ENCODE measurements at places on chromosomes 11 and 22.

DNA sequence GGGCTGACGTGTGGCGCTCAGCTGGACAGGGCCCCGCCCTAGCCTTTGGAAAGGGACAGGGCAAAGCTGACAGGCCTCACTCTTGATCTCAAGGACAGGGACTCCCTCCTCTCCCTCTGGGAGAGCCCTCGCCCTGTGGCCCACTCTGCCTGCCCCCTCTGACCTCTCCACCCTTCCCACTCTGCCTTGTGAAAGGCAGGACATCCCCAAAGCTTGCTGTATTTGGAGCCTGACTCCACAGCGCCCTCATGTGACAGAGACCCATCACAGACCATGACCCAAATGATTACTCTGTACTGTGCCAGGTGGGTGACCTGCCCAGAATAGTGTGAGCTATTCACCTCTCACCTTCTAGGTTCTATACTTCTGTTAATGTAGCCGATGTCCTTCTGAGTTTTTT, 18.8 kb downstream of the P2RY2 start:
- DNase-seq: no peak

GRCh38 chr22:36884349-36885158, 23.7 kb downstream of the NCF4 start:
- DNase-seq: no peak

DNA sequence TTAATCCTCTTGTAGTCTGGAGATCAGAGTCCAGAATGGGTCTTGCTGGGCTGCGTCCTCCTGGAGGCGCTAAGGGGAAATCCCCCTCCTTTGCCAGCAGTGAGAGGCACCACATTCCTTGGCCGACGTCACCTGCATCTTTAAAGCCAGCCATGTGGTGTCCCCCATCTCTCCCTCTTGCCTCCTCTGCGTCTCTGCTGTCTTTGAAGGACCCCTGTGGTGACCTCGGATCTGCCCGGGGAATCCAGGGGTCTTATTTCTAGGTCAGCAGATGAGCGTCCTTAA, 27.2 kb upstream of the PARVB start:
- DNase-seq: no peak

- no peak for DNase-seq
Measured at GRCh38 chr11:60338053-60338452, 11.0 kb downstream of the MS4A6E start.

GRCh38 chr22:36921309-36922104, 8.1 kb downstream of the CSF2RB start:
- no peak for DNase-seq

DNA sequence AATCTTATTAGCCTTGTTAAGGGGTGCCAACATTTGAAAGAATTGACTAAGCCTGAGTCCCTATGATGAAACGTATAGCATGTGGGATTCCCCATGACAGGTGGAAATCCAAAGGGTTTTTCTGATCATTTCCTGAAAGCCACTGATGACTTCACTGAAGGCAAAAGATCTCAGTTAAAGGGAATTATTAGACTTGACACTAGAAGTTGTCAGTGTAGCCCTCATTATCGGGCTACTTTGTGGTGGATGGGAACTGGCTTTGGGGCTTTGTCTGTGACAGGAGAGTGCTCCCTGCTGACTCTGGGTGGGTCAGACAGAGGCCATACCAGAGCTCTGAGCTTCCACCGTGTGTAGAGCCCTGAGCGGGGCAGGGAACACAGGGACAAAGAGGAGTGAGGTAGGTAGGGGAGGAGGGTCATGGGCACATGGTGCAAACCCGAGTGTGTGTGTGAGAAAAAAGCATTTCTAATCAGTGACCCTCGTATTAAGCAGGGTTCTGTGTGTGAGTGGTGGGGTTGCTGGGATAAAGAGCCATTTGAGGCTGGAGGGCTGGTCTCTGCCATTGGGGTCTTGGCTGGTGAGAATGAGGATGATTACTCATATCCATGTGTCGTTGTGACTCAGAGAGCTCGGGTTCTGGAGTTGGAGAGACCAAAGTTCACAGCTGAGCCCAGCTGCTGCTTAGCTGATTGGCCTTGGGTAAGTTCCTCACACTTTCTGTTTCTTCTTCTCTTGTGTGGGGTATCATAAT, 101.1 kb downstream of the GRIK4 start:
- DNase-seq: no peak

- DNase-seq: no peak
Measured at GRCh38 chr11:36130401-36130800, 158.8 kb downstream of the COMMD9 start.

DNA sequence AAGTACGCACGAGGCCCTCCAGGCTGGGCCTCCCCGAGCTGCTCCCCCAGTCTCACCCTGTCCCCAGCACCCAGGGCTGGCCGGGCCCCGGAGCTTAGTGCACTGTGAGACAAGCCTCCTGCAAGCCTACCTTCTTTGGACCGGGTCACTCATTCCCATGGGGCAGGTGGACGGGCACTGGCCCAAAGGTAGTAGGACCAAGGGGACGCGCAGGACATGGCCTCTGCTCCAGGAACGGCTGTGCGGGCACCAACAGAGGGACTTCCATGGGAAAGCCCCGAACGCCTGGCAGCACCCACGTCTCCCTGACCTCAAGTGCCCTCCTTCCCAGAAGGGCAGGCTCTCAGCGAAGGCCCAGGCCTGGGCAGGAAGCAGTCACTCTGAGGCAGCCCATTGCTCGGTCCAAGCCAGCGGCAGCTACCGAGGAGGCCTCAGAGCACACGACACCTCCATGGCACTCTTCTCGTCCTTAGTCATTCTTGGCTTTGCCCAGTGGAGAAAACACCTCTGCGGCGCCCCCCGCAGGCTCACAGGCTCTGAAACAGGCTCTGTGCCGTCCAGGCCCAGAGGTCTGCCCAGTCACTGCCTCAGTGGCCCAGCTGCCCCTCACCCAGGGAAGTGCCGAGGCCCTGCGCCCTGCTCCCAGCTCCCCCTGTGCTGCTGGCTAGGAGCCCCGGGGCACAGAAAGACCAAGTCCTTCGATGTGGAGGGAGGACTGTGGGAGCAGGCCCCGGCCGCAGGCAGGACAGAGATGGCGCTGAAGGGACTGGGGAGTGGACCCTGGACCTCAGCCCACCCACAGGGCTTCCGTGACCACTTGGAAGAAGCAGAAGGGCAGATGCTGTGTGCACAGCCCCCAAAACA, 3.8 kb downstream of the MOB2 start:
- DNase-seq: no peak

- DNase-seq: no peak
Measured at GRCh38 chr11:46914910-46915309, 3.4 kb downstream of the LRP4 start.

DNA sequence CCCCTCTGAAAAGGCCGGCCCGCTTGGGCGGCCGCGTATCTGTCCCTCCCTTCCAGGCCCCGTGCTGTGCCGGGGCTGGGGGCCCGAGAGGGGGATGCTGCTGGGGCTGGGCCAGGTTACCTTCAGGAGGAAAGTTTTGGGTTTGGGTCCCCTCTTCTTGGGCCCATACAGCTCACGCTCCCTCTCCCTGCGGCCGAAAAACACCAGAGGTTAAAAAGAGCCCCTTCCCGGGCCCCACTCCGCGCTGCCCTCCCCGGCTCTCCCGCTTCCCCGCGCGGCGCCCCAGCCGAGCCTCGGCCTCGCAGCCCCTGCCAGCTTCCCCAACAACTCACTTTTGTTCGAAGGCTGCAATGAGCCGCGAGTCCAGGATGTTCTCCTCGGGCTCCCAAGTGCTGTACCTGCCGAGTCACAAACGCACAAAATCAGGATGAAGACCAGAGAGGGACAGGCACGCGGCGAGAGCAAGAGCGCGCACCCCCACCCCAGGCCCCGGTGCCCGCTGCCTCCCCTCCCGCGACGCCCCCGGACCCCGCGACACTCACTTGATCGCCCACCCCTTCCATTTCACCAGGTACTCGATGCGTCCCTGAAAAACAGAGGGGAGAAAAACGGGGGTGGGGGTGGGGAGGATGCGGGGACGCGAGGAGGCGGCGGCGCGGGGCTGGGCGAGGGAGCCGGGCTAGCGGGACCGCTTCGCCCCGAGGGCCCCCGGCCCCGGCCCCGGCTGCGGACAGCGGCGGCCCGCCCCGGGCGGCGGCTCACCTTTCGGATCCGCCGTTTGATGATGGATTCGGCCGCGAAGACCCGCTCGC, 450 bp downstream of the CBX6 start:
- peak; percentile 13 for DNase-seq

DNA sequence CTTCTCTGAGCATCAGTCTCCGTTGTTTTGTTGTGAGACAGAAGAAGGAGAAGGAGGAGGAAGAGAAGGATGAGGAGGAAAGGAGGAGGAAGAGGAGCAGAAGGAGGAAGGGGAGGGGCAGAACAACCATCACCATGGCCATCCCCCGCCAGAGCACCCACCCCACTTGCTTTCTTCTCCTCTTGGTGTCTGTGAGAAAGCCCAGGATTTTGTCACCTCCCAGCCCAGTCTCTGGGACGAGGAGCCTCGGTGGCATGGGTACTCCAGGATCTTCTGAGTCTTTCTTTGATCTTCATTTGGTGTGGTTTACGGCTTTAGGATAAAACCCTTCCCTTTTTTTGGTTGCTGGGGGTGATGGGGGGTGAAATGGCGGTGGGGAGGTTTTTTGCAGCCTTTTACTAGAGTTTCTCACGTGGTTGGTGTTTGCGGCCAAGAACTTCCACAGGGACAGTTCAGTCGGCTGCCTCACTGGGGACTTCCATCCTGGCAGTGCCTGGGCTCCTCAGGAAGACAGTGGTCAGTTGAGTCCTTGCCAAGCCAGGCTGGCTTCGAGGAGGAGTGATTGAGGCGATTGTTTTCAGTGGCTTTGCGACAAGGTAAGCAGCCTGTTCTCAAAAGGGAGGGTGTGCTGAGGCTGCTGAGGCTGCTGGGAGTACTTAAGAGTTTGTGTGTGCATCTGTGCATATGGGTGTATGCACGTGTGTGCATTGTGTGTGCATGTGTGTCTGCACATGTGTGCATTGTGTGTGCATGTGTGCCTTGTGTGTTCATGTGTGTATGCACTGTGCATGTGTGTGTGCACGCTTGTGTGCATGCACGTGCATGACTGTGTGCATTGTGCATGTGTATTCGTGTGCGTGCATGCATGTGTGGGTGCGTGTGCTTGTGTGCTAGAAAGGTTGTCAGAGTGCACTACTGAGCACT, 567.5 kb downstream of the TBC1D22A start:
- no peak for DNase-seq

DNA sequence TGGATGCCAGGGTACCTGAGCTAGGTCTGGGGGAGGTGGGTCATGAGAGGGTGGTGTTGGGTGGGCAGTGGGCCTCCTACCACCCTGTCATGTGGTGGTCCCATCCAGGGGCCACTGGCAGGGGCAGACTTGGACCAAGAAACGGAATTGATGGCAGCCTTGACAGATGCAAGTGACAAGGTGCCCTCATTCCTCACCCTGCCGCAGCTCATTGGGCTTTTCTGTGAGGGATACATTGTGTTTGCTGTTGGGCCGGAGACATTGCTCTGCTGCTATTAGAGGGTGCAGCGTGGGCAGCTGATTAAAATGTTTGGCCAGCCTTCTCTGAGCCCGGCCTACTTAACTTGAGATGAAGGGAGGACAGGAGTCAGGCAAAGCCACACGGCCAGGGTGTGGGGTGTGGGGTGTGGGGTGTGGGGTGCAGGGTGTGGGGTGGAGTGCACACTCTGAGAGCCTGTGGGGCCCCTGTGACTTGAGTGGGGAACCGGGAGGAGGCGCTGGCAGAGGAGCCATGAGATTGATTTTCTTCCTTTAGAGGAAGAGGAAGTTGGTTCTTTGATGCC, 351.5 kb downstream of the TBC1D22A start:
- DNase-seq: no peak

GRCh38 chr22:33328789-33329296, 270.7 kb upstream of the SYN3 start:
- no peak for DNase-seq

DNA sequence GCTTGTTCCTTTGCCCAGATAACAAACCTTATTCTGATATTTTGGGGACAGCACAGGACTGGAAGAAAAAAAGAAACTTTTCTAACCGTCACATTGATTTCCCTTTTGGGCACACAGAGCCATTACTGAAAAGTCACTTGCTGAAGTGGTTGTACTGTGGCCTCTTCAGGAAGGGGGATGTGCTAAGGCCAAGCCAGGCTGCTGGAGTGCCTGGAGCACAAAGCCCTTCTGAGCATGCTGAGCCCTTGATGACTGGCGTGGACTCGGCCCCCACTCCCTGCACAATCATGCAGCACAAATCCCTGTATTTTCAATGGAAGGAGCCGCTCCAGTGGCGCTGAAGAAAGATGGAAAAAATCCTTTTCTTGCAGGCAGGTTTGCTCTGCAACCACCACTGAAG, 164.2 kb downstream of the NTM start:
- DNase-seq: no peak

DNA sequence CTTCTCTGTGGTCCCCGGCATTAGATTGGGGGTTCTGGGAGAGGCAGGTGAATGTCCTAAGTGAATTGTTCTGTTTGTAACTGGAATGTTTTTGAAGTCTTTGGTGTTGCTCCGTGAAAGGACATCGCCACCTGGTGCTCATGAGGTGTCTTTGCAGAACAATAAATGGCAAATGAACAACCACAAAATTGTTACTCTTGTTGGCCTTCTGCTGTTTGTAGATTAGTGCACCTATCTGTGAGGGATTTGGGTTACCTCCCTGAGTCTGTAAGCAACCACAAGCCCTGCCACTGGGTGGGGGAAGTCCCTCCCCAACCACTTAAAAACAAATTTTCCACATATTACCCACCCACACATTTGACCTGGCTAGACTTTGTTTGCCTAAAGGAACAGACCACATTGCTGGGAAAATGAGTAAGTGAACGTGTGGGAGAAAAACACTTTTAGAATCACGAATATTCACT, 4.7 kb downstream of the MPEG1 start:
- DNase-seq: peak; percentile 50

DNA sequence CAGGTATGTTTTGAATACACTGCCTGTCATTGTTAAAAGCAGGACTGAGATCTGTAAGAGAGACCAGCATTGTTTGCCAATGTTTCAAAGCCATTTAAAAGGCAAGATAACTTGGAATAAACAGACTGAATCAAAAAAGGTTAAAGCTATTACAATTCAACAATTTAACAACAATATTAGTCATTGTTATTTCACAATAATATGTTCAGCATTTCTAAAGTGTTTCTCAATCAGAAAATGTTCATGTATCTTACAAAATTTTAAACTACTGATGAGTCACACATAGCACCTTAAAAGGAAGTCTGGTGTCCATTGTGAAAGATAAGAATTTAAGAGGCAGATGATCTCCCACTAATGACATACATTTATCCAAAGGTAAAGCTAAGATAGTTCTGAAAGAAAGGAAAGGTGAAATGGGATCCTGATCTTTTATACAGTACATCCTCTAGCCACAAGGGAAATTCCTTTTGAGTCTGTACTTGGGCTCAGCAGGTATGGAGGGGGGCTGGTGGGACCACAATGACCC, 79.7 kb downstream of the MAML2 start:
- no peak for DNase-seq

DNA sequence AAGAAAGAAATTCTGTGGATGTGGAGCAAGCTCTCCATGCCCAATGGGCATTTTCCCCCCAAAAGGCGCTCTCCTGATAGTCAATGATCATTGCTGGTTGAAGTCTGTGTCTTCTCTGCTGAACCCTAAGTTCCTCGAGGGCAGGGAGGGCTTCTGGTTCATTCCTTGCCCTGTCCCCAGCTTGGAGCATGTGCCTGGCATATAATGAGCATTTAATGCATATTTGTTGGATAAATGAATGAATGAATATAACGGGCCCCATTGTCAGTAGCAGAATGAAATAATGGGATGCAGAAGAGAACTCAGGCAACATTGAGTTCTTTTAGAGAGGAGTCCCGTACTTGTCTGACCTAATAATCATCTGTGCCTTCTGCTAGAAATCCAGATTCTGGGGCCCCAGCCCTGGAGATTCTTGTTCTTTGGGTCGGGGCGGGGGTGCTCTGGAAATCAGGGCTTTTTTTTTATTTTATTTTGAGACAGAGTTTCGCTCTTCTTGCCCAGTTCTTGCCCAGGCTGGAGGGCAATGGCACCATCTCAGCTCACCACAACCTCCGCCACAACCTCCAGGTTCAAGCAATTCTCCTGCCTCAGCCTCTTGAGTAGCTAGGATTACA, 64.4 kb downstream of the CD82 start:
- no peak for DNase-seq
